ENCODE measurements at places on chromosomes 5 and 9.

- DNase-seq = no peak
Measured at GRCh38 chr9:109914280-109915027, 134.5 kb downstream of the PALM2AKAP2 start.

GRCh38 chr9:90000925-90001324 lies 396.1 kb downstream of the GADD45G start:
- no peak for DNase-seq

- DNase-seq = no peak
Measured at GRCh38 chr9:93315118-93315517, 131.2 kb downstream of the WNK2 start.

DNA sequence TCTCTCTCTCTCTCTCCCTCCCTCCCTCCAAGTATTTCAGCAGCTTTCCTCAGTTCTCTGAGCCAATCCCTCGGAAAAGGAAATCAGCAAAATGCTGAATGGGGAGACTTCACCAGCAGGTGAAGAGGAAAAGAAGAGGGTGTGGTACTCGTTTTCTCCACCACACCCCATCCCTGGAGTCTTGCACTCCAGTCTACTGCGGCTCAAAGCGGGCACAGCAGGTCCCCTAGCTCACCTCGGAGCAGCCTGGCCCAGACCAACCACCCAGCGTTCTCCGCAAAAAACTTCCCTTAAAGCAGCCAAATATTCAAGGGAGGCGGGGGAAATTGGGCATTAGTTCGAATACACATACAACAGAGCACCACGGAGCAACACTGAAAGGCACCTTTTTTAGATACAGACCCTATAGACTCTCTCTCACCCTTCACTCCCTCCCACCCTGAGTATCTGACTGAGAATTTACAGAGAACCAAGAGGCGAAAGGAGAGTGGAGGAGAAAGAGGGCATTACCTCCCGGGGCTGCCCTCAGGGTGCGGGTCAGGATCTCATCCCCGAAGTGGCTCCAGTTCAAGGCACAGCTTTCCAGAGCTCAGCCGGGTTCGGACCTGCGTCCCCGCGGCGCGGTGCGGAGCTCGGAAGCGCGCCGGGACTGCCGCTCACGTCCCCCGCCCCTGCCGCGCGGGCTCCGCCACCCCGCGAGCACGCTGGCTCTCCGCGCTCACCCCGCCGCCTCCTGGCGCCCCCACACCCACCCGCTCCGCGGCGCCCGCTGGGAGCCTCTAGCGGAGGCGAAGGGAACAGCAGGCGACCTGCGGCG lies 1638.5 kb upstream of the C9orf72 start:
- DNase-seq = no peak

DNA sequence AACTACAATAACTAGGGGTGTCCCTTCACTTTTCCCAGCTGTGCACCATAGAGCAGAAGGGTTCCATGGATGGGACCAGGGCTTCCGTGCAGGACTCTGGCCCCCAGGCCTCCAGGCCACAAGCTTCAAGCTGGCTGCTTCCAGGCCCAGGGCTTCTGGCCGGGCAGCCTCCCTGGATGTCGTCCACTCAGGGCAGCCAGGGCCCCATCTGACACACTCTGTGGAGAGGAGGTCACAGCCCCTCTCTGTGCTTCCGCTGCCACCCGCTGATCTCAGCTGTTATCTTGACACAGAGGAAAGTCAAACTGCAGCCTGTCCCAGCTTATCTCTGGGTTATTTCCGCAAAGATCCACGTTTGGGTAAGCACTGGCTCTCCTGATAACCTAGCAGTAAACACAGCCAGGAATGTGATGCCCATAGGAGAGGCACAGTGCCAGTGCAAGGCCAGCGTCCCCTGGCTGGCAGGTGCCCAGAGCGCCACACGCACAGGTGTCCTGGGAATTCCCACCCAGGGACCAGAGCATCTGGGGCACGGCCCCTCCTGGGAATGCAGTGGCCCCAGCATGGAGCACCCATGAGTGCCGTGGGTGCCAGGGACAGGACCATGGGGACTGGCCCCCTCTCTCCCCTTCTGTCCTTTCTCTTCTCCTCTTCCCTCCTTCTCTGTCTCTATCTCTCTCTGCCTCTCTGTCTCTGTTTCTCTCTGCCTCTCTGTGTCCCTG lies 15.6 kb upstream of the SLC6A19 start:
- DNase-seq = no peak

DNA sequence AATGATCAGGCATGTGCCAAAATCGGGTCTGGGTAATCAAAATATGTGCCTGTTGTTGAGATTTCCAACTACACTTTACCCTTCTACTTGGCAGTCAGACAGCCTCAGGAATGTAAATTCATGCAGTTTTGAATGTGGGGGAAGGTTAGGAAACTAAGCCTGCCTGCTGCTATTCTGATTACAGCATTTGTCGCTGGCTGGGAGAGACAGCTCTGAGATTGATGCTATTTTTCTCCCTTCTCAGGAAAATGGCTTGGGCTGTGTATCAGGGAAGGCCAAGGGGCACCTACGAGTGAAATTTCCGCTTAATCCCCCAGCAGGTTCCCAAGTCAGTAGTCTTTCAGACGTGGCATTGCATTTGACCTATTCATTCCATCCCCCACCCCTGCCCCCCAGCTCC lies 3.6 kb upstream of the RGS7BP start:
- DNase-seq = no peak

DNA sequence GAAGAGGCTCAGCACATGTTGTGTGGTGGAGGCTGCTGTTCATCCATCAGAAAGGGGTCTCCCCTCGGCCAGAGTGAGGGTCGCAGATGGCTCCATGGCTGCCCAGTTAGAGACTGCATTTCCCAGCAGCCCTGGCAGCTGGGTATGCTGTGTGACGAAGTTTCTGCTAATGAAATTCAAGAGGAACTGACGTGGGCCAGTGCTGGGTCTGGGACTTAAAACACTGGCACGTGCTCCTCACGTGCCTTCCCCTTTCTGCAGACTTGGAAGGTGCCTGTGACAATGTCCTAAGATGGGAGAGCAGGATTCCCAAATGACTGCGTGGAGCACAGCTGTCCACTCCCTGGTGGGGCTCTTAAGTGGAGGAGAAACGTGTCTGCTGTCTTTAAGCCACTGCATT lies 114.5 kb upstream of the RAPGEF1 start:
- no peak for DNase-seq

GRCh38 chr5:75993183-75993582 lies 90.0 kb upstream of the SV2C start:
- DNase-seq = no peak

- no peak for DNase-seq
Measured at GRCh38 chr5:105730982-105731381, 1939.8 kb downstream of the EFNA5 start.

DNA sequence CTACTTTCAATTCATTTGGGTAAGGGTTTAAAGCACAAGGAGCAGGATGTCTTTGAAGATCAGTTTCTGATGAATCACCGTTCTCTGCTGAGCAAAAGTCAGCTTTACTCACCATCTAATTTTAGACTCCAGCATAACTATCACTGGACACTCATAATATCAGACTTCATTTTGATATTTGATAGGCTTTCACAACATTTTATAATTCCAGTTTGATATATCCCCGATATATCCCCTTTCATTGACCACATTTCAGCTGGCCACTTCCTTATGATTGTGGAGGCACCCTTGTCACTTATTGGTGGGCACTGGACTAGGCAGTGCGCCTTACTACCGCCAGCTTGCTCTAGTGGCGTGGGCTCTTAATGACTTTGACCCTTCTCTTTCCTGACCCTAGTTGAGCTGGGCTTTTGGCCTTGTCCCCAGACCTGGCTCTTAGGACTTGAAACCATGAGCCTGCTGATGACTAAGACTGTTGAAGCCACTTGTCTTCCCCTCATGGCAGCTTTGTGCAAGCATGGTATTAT lies 46.8 kb downstream of the CYSTM1 start:
- peak; percentile 49 for DNase-seq

DNA sequence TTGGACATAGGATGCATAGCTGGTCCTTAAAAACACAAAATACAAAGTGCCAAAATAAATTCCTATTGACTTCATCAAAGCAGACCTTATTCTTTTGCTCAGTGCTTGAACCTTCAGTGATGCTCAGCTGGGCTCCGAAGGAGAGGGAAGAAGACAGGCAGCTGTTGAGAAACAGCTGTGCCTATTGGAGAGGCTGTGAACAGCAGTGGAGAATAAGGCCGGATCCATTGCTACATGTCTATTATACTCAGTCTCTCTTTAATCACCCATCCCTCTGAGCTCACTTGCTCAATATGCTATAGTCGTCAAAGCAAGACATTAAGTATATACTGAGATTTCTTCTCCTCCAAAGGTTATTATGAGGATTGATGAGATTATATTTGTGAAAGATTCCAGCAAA lies 174.4 kb downstream of the CHSY3 start:
- DNase-seq = no peak

- no peak for DNase-seq
Measured at GRCh38 chr9:19781240-19781639, 7.6 kb downstream of the SLC24A2 start.

- DNase-seq = no peak
Measured at GRCh38 chr5:42956551-42956950, 83.6 kb downstream of the ANXA2R start.

GRCh38 chr9:37284636-37285035 lies 137.9 kb upstream of the GRHPR start:
- no peak for DNase-seq

DNA sequence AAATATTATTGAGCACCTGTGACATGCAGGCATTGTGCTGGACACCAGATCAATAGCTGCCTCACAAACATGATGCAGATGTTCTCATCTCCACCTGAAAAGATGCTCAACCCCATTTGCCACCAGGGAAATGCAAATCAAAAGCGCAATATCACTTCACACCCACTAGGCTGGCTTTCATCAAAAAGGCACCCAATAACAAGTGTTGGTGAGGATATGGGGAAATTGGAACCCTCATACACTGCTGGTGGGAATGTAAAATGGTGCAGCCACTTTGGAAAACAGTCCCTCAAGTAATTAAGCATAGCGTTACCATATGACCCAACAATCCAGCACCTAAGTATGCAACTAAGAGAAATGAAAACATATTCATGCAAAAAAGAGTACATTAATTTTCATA lies 24.7 kb downstream of the FGF1 start:
- DNase-seq = no peak

All from LoVo (cell line).